Activated CD4-positive, alpha-beta T cell treated with anti-CD3 and anti-CD28 coated beads, Interleukin-2, amount 10 ng/mL, durations not matched to agents 24 days and 14 days (primary cell): ENCODE measurements at places on chromosomes 1 and 21. TPM values are rescaled to one million over a fixed set of nuclear protein-coding genes. Genes with fewer than 3 reads are reported as not detected.

GRCh38 chr1:109312978-109313775 lies 6.4 kb upstream of the MYBPHL start:
- no peak overlapping the region for H3K27ac ChIP-seq
- H3K36me3 ChIP-seq = no peaks in the 10 kb centered on the region
- DNase-seq = no peak
- H3K27me3 ChIP-seq = peaks cover 17% of the 10 kb centered on the region

DNA sequence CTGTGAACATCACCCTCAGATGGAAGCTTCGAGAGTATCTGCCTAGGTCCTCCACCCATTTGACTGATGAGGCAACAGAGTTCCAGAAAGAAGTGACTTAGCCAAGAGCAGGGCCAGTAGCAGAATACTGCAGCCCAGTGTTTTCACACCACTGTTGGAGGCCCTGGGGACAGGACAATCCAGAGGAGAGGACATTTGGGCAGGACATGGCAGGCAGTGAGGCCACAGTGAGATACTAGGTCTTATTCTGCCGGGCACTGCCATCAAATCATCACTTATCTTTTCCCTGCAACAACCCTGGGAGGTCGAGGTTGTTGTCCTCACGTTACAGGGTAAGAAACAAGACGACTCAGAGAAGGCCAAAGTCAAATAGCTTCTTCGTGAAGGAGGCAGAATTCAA lies 5.5 kb upstream of the FOXO6 start:
- peaks cover 28% of the 10 kb centered on the region for H3K27me3 ChIP-seq
- no peak overlapping the region for H3K27ac ChIP-seq
- no peak overlapping the region for H3K4me3 ChIP-seq
- no peaks in the 10 kb centered on the region for H3K4me1 ChIP-seq
- DNase-seq = no peak

- no peak overlapping the region for H3K4me3 ChIP-seq
- peaks cover 35% of the 10 kb centered on the region for H3K36me3 ChIP-seq
- no peaks in the 10 kb centered on the region for H3K27me3 ChIP-seq
- peak overlapping the region; percentile 5 for H3K27ac ChIP-seq
Observed at GRCh38 chr1:32316903-32317277, 19.1 kb downstream of the MARCKSL1 start.

- no peak for DNase-seq
- no peaks in the 10 kb centered on the region for H3K27me3 ChIP-seq
- no peaks in the 10 kb centered on the region for H3K4me1 ChIP-seq
- no peaks in the 10 kb centered on the region for H3K36me3 ChIP-seq
Observed at GRCh38 chr1:59641836-59642235, 172.9 kb upstream of the HOOK1 start.

DNA sequence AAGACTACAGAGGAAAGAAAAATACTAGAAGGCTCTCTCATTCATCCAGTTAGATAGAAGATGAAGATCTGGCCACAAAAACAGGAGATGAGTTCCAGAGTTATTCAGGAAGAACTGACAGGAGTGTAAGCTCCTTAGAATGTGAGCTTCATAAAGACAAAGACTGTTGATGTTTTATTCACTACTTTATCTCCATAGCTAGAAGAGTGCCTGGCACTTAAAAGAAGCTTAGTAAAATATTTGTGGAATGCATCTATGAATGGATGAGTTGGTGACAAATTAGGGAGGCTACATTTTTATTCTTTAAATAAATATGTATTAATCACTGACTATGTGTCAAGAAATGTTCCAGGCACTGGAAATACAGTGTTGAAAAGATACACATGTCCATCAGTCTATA lies 13.8 kb downstream of the CLDN17 start:
- H3K27ac ChIP-seq = no peak overlapping the region
- H3K4me3 ChIP-seq = no peak overlapping the region

DNA sequence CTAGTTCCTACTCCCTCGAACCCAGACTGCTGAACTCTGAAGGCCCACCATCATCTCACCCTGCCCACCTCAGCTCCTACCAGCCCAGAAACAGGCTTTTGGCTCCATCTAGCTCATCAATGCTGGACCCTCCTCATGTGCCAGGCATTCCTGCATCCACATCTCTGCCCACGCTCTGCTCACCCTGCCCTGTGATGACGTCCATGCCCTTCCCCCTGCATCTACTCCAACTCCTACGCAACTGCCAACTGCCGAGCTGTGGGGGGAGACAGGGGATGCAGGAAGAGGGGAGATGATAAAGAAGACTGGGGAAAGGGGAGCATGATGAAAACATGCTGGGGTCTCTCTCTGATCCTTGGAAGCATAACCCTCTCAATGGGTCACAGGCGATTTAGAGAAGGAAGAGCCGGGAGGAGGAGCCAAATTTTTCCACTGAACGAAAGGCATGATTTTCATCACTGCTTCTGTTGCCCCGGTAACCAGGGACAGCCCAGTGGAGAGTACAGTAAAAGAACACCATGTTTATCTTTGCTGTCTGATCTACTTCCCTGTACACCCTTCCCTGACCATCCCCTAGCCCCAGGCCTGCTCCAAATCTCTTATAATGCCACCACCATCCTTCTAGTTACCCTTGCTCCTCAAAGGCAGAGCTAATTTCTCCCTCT lies 44.3 kb downstream of the CD34 start:
- peak; percentile 81 for DNase-seq
- H3K36me3 ChIP-seq = peaks cover 40% of the 10 kb centered on the region
- H3K4me3 ChIP-seq = peak overlapping the region; percentile 93
- H3K4me1 ChIP-seq = peaks cover 78% of the 10 kb centered on the region
- H3K27me3 ChIP-seq = no peaks in the 10 kb centered on the region

GRCh38 chr1:235358899-235359298 lies 8.3 kb upstream of the TBCE start:
- DNase-seq = no peak
- no peak overlapping the region for H3K4me3 ChIP-seq
- no peaks in the 10 kb centered on the region for H3K36me3 ChIP-seq
- H3K27ac ChIP-seq = no peak overlapping the region
- H3K27me3 ChIP-seq = peaks cover 3% of the 10 kb centered on the region
- peaks cover 4% of the 10 kb centered on the region for H3K4me1 ChIP-seq

- no peaks in the 10 kb centered on the region for H3K27me3 ChIP-seq
- no peak for DNase-seq
- peaks cover 16% of the 10 kb centered on the region for H3K36me3 ChIP-seq
- peak overlapping the region; percentile 98 for H3K4me3 ChIP-seq
- H3K4me1 ChIP-seq = peaks cover 31% of the 10 kb centered on the region
- H3K27ac ChIP-seq = peak overlapping the region; percentile 51
Observed at GRCh38 chr1:10473145-10473765, 926 bp upstream of the DFFA start.

DNA sequence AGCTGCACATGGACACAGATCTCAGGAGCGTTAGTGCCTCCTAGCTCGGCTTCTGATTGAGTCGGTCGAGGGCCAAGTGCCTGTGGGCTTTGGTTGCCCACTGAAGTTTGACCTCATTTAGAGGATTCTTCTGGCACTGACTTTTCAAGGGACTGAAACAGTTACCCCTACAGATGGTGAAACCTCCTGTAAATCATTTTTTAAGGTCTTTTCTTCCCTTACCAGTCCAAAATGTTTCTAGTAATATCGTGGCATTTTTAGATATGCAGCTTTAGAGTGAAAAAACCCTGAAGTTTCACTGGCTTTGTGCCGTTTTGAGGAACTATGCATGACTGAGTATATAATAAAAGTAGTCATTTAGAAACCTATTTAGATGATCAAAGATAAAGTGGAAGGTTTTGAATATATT lies 34.7 kb upstream of the L1TD1 start:
- H3K27me3 ChIP-seq = no peaks in the 10 kb centered on the region
- H3K27ac ChIP-seq = no peak overlapping the region
- no peaks in the 10 kb centered on the region for H3K4me1 ChIP-seq
- no peak overlapping the region for H3K4me3 ChIP-seq
- H3K36me3 ChIP-seq = no peaks in the 10 kb centered on the region

OR10J1 gene
- not detected in 2 replicates for total RNA-seq
